AG04450 (cell line): ENCODE measurements at places on chromosomes 4 and X.

DNA sequence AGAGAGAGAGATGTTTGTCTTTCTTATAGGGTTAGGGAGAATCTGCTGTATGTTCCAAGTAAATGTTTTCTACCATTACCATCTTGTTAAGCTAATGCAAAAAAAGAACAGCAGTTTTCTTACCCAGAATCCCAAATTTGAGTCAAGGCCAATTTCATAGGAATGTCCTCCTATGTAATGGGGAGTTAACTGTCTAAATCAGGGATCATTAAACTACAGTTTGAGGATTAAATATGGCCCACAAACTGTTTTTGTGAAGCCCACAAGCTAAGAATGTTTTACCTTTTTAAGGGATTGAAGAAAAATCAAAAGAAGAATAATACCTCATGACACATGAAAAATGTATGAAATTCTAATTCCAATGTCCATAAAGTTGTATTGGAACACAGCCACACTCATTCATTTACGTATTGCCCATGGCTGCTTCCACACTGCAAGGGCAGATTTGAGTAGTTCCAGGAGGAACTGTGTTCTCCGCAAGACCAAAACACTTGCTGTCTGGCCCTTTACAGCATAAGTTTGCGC, 113.2 kb upstream of the SPRY1 start:
- no peak for DNase-seq

DNA sequence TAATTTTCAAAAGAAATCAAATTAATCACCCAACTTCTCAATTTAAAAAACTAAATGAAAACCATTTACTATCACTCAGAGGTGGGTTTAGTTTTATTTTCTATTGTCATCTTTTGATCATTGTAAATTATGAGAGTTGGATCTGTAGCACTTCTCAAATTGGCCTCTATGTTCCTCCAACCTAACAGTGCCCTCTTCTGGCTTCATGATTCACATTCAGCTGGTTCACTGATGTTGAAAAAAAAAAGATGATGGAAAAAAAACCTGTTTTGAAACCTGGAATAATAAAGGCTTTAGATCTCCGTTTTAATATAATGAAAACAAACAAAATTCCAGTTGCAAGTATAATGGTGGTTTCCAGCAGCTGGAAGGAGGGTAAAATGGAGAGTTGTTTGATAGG, 2.4 kb upstream of the NBDY start:
- peak; percentile 6 for DNase-seq

- DNase-seq, result no peak
Observed at GRCh38 chr4:171785388-171785787, 27.8 kb upstream of the GALNTL6 start.

DNA sequence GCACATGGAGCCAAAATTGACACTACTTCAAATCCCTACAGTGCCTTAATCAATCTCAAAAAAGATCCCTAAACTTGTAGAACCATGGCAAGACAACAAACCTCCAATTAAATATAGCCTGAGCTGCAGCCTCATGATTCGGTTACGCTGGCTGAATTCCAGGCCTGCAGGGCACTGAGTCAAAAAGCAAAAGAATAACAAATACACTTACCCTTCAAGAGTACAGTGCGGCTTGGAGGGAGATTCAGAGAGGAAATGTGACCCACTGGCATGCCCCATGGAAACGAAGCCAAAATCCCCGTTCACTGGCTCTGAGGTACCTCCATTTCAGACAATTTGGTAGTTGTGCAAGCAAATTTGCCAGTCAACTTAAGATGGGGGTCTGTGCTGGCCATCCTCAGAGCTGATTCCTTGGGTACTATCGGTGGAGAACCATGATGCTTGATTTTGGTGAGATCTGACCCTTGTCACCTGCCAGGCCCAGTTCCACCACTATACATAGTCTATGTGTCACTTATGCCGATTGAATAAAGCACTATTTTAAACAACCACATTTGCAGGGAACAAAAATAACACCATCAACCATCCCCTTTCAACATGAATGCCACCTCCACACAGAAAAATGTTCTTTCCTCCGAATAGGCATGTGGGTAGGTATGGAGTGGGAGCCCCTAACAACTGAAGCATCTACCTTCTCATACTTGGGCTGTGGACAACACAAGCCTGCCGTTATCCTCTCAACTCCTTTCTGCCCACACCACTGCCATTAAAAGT, 2.1 kb downstream of the C4orf54 start:
- peak; percentile 10 for DNase-seq

- DNase-seq, result no peak
Observed at GRCh38 chr4:53197772-53198142, 168.1 kb downstream of the SCFD2 start.

- no peak for DNase-seq
Observed at GRCh38 chrX:23623797-23624196, 43.5 kb upstream of the PRDX4 start.

GRCh38 chrX:120224388-120224787, 26.2 kb upstream of the ZBTB33 start:
- DNase-seq, result no peak

- no peak for DNase-seq
Observed at GRCh38 chr4:85736571-85736970, 261.6 kb downstream of the ARHGAP24 start.

DNA sequence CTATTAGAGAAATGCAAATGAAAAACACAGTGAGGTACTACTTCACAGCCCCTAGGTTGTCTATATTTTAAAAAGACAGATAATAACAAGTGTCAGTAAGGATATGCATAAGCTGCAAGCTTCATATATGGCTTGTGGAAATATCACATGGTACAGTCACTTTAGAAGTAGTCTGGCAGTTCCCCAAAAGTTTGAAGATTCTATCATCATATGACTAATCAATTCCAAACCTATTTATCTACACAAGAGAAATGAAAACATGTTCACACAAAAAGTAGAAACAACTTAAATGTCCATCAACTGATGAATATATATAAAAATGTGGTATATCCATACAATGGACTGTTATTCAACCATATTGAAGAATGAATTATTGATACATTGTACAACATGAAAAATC, 185.8 kb upstream of the STK26 start:
- DNase-seq, result no peak

DNA sequence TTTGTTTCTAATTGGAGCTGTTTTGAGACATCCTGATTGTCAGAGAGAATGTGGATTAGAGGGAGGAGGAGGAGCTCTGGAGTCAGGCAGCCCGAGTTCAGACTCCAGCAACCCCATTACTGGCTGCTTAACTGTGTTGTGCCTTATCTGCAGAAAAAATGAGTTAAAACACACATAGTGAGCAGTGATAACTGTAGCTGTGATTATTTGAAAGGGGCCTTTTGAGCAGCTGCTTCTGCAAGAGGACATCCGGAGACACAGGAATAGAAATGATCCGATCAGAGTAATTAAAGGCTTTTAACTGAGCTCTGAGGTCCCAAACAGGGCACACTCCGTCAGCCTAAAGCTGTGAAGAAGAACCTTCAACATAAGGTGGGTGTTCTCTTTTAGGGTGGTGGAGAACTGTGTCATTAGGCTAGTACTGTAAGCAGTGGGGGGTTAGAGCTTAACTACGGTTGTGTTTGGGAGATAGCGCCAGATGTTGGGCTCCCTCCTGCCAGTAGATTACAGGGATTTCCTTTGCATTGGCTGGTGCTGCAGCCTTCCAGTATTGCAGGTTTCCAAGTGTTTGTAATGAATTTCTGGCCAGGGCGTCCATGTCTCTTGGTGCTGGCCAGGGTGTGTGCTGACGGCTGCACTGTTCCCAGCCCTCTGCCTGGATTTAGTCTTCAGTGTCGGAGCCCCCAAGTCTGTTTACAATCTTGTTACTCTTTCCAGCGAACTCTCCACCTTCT, 24.3 kb downstream of the ADD1 start:
- no peak for DNase-seq

DNA sequence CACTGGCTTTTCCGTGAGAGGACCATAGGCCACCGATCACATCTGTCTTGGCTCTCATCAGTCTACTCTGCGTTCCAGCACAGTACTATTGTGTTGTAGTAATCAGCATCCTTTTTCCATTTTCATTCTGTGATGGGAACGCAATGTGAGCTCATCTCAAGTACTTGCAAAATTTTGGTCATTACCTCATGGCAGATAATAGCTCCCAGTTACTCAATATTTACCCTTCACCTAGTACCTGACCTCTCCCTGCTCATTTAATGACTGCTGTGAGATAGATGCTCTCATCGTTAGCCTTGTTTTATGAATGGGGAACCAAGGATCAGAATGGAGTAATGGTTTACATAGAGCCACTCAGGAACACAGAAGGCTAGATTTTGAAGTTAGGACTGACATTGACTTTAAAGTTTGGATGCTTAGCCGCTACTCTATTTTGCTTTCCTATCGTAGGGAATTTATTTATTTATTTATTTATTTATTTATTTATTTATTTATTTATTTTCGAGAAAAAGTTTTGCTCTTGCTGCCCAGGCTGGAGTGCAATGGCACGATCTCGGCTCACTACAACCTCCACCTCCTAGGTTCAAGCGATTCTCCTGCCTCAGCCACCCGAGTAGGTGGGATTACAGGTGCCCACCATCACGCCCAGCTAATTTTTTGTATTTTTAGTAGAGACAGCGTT, 6.5 kb upstream of the GPR101 start:
- no peak for DNase-seq

DNA sequence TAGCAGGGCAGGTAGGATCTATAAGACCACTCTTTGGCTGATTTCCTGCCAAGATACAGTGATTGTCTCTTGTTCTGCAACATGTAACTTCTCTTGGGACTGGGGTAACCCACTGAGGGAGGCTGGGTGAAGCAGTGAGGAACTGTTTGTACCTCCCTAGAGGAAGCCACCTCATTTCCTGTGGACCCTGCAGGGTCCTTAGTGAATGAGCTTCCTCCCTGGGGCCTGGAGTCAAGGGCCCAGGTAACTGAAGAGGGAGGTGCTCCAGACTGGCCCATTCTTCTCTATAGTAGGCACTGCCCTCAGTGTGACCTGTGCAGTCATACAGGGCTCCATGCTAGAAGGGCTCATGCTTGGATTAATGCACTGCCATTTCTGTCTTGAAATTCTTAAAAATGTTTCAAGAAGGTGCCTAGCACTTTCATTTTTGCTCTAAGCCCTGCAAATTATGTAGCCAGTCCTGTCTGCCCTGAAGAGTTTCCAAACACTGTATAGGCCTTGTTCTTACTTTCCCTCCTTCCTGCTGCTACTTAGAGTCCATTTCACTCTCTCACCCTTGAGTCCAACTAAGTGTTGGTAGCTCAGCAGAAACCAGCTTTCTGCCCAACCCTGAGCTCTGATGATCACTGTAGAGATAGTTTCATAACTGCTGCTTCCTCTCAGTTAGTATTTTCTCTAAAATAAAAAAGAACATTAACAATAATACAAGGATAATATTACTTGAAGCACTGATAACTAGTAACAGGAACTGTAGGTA, 8.5 kb upstream of the GRIA3 start:
- no peak for DNase-seq

DNA sequence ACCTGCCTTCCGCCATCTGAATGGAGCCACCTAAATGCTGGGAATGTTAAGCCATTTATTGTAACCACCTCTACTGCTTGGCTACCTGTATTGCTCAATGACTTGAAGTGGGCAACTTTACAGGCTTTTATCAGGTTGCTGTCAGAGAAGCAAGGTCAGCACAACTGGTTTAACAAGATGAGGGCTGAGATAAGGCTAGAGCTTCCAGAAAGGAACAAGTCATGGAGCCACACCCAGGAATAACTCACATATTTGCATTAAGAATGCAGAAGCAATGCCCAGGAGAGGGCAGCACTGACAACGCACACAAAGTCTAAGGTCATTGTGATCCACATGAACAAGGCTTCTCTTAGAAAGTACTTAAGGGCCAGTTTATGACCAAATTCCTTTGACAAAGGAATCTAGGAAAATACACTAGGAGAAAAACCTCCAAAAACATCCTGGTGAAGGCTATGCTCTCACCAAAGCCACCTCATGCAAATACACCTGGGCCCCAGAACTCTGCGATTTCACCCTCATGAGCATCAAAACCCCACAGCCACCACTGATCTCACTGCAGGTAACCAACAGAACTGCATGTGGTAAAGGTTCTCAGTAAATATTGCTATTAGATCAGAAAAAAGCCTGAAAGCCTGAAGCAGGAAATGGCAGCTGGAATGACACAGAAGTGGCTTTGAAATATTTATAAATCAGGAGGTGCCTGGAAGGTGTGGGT, 15.0 kb upstream of the STS start:
- no peak for DNase-seq

GRCh38 chr4:177159600-177159999, 150.1 kb upstream of the NEIL3 start:
- no peak for DNase-seq

DNA sequence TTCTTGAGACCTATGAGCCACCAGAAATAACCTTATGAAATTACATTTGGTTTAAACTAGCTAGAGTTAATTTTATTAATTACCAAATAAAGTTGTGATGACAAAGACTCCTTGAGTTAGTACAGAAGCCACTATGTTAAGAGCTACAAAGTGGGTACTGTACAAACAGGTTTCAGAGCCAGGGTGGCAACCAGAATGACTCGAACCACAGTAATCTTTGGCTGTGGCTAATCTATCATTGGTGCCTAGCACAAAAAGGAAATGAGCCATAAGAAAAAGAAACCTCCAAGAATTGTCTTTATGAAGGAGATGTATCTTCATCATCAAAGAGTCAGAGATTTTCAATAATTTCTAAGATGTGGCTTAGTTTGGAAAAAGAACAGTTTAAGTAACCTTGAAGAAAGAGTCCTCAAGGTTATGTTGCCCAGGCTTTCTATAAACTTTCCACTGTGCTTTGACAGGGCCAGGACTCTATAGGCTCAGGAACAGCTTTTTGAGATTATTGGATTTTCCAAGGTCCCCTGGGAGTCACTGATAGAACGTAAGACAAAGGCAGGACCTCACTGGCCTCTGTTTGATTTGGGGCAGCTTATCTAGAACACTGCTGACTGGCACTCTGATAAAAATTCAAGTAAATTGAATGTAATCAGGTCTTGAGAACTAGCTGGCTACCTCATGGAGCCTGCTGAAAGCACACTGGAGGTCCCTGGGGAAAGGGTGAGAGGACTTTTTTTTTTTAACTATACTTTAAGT, 777.7 kb downstream of the STIM2 start:
- no peak for DNase-seq

DNA sequence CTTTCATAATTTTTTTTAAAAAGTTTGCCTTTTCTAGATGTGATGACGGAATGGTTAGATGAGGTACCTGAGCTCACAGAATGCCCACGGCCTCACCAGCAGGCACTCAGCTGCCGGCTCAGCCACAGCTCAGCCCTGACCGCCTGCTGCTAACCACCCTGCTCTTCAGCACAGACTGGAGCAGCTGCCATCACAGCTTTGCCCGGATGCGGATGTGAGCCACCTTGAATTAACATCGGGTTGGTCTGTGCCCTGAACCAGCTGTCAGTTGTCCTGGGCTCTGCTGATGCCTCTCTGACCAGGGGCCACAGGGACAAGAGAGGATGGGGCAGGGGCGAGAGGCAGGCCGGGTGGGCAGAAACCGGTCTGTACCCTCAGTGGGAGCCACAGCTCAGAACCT, 93.3 kb downstream of the HMX1 start:
- DNase-seq, result no peak

DNA sequence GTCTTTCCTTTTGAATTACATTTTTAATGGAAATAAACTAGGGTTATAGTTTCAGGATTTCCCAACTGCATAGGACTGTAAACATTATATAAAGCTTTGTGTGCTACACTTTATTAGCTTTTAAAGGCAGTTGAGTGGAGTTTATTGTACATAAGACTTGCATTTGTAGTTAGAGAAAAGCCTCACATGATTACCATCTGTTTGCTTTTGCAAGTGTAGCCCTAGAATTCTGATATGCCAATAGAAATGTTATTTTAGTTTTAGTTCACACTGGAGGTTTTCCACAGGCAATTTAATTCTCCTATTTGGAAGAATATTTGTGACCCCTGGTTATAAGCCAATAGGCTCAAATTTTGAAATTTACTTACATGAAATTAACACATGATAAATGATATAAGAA, 41.3 kb upstream of the ANK2 start:
- DNase-seq, result no peak
